CD14-positive monocyte (primary cell): ENCODE measurements at places on chromosomes 7 and 10. TPM values are rescaled to one million over a fixed set of nuclear protein-coding genes. Genes with fewer than 3 reads are reported as not detected.

The JMJD1C gene
- 27.8 TPM for polyA plus RNA-seq

The SRGN gene
- 1,724 TPM for polyA plus RNA-seq

The LLCFC1 gene
- polyA plus RNA-seq = 0.15 and 0.84 TPM in 2 replicates

The FGF8 gene
- polyA plus RNA-seq = not detected

The FLNC gene
- not detected for polyA plus RNA-seq
